Mesothelial cell of epicardium (in vitro differentiated cells): ENCODE measurements at places on chromosomes 3 and 15.

- H3K36me3 ChIP-seq: peaks cover 8% of the 10 kb centered on the region
- no peaks in the 10 kb centered on the region for H3K27me3 ChIP-seq
- H3K27ac ChIP-seq: no peak overlapping the region
- no peak overlapping the region for H3K4me3 ChIP-seq
Measured at GRCh38 chr15:94322141-94322540, 90.8 kb downstream of the MCTP2 start.

GRCh38 chr15:70936326-70936725 is 43.7 kb downstream of the LRRC49 start:
- DNase-seq: no peak
- H3K27ac ChIP-seq: peak overlapping the region; percentile 5
- H3K36me3 ChIP-seq: no peaks in the 10 kb centered on the region

DNA sequence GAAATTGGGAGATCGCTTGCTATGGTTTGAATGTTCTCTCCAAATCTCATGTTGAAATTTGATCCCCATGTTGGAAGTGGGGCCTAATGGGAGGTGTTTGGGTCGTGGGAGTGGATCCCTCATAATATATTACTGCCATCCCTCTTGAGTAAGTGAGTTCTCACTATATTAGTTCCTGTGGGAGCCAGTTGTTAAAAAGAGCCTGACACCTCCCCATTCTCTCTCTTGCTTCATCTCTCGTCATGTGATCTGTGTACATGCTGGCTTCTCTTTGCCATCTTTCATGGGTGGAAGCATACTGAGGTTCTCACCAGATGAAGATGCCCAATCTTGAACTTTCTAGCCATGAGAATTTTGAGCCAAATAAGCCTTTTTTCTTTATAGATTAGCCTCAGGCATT is 43.0 kb upstream of the IL20RB start:
- H3K27ac ChIP-seq: no peak overlapping the region
- H3K36me3 ChIP-seq: peaks cover 38% of the 10 kb centered on the region
- no peak for DNase-seq
- no peaks in the 10 kb centered on the region for H3K27me3 ChIP-seq
- H3K4me3 ChIP-seq: no peak overlapping the region

GRCh38 chr3:45554006-45554666 is 40.4 kb upstream of the LIMD1 start:
- peak overlapping the region; percentile 50 for H3K27ac ChIP-seq
- no peaks in the 10 kb centered on the region for H3K27me3 ChIP-seq
- DNase-seq: no peak
- no peaks in the 10 kb centered on the region for H3K36me3 ChIP-seq

- no peaks in the 10 kb centered on the region for H3K27me3 ChIP-seq
- no peaks in the 10 kb centered on the region for H3K36me3 ChIP-seq
- H3K27ac ChIP-seq: peak overlapping the region; percentile 78
- peaks cover 18% of the 10 kb centered on the region for H3K4me1 ChIP-seq
- peak overlapping the region; percentile 90 for H3K4me3 ChIP-seq
Measured at GRCh38 chr15:74613953-74614743, 1.5 kb upstream of the CLK3 start.

DNA sequence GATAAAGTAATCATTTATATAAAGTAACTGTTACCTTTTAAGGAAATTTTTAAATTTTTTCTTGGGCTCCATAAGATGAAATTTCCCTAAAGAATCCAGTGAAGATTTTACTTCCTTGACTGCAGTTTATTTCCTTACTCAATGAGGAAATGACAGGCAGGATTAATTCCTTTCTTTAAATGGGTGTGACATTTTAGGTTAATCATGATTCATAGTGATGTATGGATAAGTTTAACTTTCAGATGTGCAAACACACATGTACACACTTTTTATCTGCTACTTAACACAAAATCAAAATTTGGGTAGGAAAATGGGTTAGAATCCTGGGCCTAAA is 11.2 kb upstream of the LEO1 start:
- no peak overlapping the region for H3K4me3 ChIP-seq
- H3K27me3 ChIP-seq: no peaks in the 10 kb centered on the region
- DNase-seq: no peak
- no peak overlapping the region for H3K27ac ChIP-seq
- H3K4me1 ChIP-seq: peaks cover 10% of the 10 kb centered on the region

DNA sequence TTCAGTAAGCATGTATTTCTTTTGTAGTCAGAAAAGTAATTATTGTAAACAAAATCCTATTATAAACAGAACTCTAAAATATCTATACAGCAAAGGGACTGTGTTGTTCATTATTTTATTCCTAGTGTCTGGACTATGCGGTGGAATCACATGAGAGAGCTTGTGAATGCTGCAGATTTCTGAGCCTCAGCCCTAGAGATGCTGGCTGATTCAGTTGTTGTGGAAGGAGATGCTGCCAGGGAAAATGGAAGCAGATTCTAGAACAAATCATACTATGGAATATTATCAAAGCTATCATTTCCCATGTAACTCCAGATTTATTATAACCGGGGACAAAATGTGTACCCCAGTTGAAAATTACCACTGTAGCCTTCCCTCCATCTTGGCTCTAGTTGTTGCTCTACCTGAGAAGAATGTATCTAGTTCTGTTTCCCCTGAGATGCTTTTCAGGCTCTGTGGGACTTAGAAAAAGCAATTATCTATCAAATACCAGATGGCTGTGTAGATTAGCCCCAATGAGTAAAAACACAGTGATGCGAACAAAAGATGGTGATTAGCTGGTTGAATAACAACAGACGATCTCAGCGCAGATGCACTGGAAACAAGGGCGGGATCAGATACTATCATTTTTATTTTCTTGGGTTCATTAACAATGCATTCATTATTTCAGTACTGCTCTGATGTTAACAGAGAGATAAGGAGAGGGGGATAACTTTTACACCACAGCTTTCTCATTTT is 131.3 kb downstream of the TMEM108 start:
- H3K36me3 ChIP-seq: no peaks in the 10 kb centered on the region
- H3K4me1 ChIP-seq: no peaks in the 10 kb centered on the region
- no peak for DNase-seq
- H3K27ac ChIP-seq: no peak overlapping the region
- no peak overlapping the region for H3K4me3 ChIP-seq

GRCh38 chr15:71203586-71204474 is 88.6 kb downstream of the THSD4 start:
- H3K4me3 ChIP-seq: no peak overlapping the region
- no peak overlapping the region for H3K27ac ChIP-seq
- H3K4me1 ChIP-seq: peaks cover 26% of the 10 kb centered on the region
- H3K27me3 ChIP-seq: no peaks in the 10 kb centered on the region

GRCh38 chr3:43691120-43691995 is 620 bp downstream of the ABHD5 start:
- peak; percentile 42 for DNase-seq
- H3K27me3 ChIP-seq: no peaks in the 10 kb centered on the region
- H3K36me3 ChIP-seq: peaks cover 7% of the 10 kb centered on the region
- H3K4me3 ChIP-seq: peak overlapping the region; percentile 84
- H3K27ac ChIP-seq: peak overlapping the region; percentile 84

DNA sequence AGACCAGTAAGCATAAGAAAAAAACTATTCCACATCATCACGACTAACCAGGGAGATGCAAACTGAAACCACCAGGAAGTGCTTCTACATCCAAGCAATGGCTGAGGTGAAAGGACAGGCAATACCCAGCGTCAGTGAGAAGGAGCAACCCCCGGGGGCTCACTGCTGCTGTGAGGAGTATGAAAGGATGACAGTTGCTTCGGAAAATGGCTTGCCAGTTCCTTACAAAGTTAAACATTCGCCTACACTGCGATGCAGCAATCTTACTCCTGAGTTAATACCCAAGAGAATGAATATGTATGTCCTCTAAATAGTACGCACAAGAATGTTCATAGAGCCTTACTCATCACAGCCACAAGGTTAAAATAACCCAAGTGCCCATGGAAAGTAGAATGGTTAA is 13.3 kb upstream of the PLXNA1 start:
- no peaks in the 10 kb centered on the region for H3K4me1 ChIP-seq
- peaks cover 37% of the 10 kb centered on the region for H3K27me3 ChIP-seq
- no peak overlapping the region for H3K27ac ChIP-seq
- DNase-seq: no peak
- no peak overlapping the region for H3K4me3 ChIP-seq

- peaks cover 3% of the 10 kb centered on the region for H3K36me3 ChIP-seq
- no peak for DNase-seq
- H3K27ac ChIP-seq: no peak overlapping the region
- peaks cover 19% of the 10 kb centered on the region for H3K4me1 ChIP-seq
- H3K4me3 ChIP-seq: no peak overlapping the region
Measured at GRCh38 chr3:174776636-174777035, 82.5 kb upstream of the NAALADL2 start.

DNA sequence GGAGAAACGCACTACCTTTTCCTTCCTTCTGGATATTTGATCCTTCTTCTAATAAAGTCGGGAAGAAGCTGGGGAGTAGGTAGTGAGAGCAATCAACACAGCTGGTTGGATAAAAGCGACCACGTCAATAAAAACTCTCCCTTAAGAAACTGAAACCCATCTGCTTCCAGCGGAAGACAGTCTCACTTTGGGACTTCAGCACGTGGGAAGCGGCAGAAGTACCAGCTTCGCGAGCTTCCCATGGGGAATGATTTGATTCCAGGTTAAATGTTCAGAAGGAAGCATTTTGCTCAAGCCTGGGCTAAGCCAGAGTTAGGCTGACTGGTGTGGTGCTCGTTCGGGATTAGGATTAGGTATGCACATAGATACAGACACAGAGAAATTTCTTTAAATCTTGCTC is 262.3 kb upstream of the LYSMD4 start:
- peaks cover 30% of the 10 kb centered on the region for H3K36me3 ChIP-seq
- H3K27ac ChIP-seq: peak overlapping the region; percentile 5
- DNase-seq: no peak
- H3K4me3 ChIP-seq: no peak overlapping the region
- peaks cover 32% of the 10 kb centered on the region for H3K4me1 ChIP-seq
- no peaks in the 10 kb centered on the region for H3K27me3 ChIP-seq

- H3K4me1 ChIP-seq: peaks cover 3% of the 10 kb centered on the region
- no peak for DNase-seq
- no peak overlapping the region for H3K4me3 ChIP-seq
- no peak overlapping the region for H3K27ac ChIP-seq
- H3K27me3 ChIP-seq: peaks cover 75% of the 10 kb centered on the region
Measured at GRCh38 chr3:64082961-64083541, 59.8 kb upstream of the PSMD6 start.

DNA sequence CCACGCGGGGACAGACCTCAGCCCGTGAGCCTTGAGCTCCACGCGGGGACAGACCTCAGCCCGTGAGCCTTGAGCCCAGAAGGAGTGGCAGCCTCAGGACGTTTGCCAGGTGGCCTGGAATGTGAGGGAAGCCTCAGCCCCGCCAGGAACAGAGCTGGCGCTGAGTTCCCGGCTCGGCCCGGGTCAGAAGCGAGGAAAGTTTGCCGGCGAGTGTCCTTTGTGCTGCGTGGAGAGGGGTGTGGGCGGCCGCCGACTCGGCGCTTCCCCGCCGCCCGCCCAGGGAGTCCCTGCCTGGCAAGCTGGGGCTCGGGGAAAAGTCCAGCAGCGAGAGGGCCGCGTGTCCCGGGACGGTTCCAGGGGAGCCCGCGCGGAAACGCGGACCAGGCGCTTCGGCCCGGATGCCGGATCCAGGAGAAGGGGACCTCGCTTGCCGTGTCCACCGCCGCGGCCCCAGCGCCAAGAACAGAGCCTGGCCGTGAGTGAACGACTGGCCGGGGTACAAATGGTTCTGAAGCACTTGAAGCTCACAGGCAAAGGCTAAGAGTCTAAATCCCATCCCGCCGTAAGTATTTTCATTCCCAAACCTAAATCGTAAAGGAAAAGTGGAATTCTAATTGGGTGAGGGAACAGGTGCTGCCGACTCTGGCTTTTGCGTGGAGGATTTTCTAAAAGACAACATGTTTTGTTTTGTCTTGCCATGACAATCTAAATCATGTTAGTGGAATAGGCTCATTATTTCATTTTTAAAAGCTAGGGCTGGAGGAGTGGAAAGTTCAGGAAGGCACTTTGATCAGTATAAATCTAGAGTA is 1.7 kb downstream of the LRRN1 start:
- no peaks in the 10 kb centered on the region for H3K36me3 ChIP-seq
- DNase-seq: peak; percentile 65
- peak overlapping the region; percentile 51 for H3K27ac ChIP-seq
- H3K27me3 ChIP-seq: peaks cover 14% of the 10 kb centered on the region
- H3K4me3 ChIP-seq: peak overlapping the region; percentile 88

DNA sequence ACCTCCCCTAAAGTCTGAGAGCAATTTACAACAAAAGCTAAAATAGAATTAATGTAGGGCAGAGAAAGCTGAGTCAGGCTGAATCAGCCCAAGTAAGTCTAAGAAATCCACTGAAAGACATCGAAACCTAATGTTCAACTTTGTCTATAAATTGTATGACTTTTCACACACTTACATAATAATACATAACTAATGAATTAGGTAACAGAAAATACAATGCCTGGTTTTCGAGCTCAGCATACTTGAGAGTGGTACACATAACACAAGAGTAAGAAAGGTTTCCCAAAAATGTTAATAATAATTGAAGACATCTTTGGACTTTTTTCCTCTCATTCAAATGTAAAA is 55.3 kb upstream of the VGLL4 start:
- H3K27ac ChIP-seq: no peak overlapping the region
- H3K36me3 ChIP-seq: peaks cover 27% of the 10 kb centered on the region
- no peak overlapping the region for H3K4me3 ChIP-seq
- no peak for DNase-seq

- H3K4me1 ChIP-seq: no peaks in the 10 kb centered on the region
- no peak overlapping the region for H3K27ac ChIP-seq
- DNase-seq: no peak
- H3K4me3 ChIP-seq: no peak overlapping the region
- no peaks in the 10 kb centered on the region for H3K36me3 ChIP-seq
Measured at GRCh38 chr3:41569632-41570305, 370.5 kb downstream of the CTNNB1 start.
